ENCODE measurements at places on chromosomes 5 and 9.
A peak's percentile ranks its signal among the peaks of the same experiment; 100 is the strongest.

DNA sequence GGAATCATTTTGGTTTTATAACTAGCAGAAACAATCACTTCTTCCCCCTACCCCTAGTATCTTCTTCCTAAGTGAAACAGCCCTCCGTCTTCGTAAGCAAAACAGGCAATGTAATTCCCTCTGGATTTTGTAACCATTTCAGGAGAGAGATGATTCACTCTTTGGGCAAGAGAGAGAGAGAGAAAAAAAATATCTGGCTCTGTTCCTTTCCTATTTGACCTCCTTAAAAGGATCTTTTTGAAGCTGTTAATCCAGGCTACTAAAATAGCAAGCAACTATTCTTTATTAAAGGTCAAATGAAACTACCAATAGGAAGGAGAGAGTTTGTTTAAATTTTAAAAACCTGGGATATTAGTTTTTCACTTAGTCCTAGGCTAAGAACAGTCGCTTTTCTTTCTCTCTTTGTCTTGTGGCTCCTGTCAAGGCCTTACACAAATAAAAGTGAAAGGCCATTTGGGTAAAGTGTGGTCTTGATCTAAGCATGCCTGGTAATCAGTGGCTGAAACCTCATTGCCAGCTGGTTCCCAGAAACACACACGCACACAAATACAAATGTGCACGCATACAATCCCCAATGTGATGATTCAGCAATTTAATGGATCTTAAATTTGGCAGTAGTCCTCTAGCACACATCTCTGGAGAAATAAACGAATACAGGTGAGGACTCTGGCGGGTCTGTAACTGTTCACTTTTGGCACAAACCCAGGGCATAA is 70.2 kb downstream of the PRUNE2 start:
- no peak for DNase-seq

DNA sequence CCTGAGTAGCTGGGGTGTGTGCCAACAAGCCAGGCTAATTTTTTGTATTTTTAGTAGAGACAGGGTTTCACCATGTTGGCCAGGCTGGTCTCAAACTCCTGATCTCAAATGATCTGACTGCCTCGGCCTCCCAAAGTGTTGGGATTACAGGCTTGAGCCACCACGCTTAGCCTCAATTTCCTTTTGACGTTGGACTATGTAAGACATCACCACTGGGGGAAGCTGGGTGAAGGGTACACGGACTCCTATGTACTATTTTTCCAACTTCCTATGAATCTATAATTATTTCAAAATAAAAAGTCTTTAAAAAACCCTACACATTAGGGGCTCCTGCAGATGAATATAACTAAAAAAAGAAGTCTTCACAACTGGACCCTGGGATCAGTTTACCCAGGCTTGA is 44.0 kb downstream of the NKX2-5 start:
- DNase-seq = no peak

DNA sequence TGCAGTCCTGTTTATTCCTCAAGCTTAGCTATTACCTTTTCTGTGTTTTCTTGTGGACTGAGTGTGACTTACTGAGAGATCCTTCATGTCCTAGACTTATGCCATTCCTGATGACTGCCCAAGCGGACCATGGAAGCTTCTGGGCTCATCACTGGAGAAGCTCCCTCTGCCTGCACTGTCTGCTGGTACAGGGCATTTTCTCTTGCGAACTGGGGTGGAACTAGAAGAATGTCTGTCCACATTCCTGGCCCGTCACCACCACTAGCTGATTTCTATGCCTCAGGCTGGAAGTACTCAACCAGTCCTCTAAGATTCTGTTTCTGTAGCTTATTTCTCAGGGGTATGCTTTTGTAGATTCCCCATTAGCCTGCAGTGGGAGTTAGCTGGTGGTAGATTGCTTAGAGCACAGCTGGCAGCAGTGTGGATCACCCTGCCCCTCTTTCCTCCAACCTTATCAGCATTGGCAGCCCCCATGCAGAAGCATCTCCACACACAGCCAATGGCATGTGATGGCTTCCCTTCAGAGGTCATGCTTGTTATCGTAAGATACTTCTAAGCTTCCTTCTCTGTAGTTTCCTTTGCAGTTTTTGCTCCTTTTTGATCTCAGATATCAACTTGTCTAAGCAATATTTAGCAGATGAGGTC is 12.4 kb downstream of the SLC36A1 start:
- DNase-seq = no peak

DNA sequence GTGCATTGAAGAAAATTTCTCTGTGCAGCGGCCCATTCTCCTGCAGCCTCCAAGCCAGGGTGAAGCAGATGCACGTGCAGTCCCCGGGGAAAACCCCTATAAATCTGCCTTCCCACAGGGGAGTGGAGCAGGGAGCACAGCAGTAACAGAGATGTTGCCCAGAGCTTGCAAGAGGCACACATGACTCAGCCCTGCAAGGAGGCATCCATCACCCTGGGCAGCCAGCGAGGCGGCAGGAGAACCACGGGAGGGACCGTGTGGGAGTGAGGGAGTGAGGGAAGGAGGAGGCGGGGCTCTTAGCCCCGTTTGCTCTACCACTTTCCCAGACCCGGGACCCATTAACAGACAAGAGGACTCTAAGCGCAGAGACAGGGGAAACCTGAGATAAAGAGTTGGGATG is 96.2 kb upstream of the ARAP3 start:
- DNase-seq = no peak

DNA sequence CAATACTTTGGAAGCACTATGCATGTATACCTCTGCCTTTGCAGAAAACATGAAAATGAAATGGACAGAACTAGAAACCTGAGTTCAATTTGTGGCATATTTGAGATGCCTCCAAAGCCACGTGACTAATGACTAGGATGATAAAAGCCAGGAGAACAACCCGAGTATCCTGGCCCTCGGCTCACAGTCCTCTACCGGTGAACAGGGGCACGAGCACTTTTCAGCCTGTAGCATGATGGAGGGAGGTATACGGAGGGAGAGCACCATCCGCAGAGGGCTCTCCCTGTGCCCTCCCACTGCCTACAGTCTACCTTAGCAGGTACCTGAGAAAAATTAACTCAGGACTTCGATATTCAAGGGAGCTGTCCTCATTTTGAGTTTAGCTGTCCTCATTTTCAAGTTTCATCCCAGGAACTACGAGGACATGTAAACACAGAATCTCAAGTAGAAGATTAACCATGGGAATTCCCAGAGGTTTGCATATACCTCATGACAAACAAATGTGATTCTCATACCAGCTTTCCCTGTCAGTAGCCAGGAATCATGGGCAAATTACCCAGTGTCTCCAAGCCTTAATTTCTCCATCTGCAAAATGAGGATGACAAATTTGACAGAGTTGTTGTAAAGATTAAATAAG is 249.3 kb downstream of the DNAH5 start:
- DNase-seq = no peak

GRCh38 chr5:42595597-42595996 is 161.0 kb upstream of the CCDC152 start:
- DNase-seq = no peak

DNA sequence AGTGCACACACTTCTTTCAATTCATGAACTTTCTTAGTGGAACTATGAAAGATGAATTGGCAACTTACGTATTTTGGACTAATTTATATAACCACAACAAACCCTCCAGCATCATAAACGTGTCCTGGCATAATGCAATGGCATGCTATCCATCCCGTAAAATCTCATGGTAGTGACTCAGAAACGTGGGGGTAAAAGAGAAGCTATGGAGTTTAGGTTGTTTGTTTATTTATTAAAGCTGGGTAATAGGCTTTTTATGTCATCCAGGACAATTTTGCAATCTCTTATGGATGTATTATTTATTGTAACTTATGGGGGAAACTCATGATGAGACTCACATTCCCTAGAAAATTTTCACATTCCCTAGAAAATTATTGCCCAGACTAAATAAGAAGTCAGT is 106.3 kb downstream of the GDA start:
- no peak for DNase-seq

DNA sequence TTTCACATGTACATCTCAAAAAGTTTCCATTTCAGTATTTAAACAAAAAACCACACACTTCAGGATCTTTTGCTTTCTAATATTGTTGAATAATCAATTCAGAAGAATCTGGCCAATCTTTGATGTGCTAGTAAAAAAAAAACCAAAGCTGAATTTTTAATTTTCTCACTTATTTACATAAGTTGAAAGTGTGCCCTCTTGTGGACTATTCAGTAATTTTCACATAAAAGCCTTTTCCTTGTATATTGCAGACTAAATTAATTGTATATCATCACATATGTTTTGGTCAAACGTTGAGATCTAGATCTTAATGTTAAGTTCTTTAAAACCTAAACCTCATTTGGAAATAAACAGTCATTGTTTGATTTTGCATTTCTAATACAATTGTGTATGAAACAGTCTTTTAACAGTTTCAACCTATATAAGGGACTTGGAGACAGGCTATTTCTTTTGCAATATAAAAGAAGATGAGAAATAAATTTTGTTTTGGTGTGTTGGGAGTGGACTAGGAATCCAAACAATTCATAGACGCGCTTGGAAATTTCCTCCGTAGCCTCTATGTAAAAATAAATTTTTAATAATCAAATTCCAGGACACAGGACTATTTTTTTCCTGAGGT is 68.1 kb downstream of the NIPBL start:
- no peak for DNase-seq

DNA sequence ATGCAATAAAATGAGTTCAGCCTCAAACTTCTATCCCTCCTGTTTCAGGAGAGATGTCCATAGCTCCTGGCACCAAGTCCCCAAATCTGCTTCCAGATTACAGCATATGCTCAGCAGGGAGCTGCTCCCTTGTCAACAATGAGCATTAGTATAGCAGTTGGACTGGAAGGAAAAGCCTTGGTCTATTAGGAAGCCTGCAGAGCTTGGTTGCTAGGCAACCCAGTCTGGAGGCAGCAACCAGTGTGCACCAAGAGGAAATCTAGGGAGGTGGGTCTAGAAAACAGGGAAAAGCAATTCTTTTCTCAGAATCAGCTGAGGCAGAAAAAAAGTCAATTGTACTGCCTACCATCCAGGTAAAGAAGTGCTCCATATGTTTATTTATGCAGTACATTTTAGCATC is 229.5 kb upstream of the NMUR2 start:
- no peak for DNase-seq

- no peak for DNase-seq
Observed at GRCh38 chr9:72023596-72023995, 36.8 kb downstream of the C9orf57 start.

GRCh38 chr9:21591221-21592062 is 109.3 kb upstream of the IFNE start:
- DNase-seq = peak; percentile 28

DNA sequence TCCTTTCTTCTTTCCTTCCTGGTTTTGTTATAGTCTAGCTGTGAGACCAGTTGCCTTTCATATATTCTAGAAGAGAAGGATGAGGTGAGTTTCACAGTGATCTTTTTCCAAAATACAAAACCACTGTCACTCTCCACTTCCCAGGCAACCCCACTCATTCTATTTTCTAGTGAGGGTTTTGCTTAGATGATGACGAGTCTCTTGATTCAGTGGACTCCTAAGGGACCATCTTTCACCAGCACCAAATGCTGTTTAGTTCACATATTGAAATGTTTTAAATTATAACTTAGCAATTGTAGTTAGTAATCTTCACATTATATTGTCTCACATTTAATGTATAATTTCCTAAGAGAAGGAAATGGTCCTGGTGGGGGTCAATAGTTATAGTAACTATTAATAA is 25.2 kb downstream of the PIK3R1 start:
- no peak for DNase-seq

DNA sequence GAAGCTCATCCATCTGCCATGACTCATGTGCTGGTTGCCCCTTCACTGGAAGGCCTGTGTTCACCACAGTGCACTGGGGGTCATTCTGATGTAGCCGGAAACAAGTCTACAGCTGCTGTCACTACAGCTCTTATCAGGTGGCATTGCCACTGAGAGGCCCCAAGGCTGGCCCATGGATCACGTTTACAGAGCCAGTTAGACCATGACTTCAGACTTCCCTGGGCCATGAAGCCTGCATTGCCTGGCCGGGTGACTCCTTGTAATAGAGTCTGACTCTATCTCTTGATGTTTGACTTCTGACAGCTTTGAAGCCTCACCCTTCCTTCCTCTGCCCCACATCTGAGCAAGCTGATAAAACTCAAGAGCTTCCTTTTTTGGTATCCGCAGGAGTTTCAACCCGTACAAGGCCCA is 473.5 kb upstream of the DAP start:
- no peak for DNase-seq

DNA sequence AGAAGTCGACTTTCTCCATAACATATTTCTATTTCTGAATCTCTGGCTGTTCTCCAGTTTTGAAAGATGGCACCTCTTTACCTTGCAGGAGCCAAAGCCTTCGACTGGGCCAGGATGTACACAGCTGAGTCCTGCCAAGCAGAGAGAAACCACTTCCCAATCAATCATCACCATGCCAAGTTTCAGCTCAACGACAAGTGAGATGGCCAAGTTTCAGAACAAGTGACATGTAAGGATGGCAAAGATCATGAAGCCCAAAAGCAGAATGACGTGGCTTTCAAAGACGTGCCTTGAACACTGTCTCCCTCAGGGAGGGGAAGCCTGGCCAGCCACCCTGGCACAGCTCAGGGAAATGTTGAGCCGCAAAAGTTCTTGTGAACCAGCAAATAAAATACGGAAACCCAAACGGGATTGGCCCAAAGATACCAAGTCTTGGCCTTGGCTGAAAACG is 17.7 kb downstream of the STK10 start:
- no peak for DNase-seq

GRCh38 chr5:85462957-85463356 is 1078.3 kb upstream of the EDIL3 start:
- DNase-seq = no peak

GRCh38 chr5:108303611-108304010 is 78.3 kb downstream of the FBXL17 start:
- DNase-seq = no peak

GRCh38 chr5:163564321-163564938 is 59.0 kb downstream of the MAT2B start:
- peak; percentile 8 for DNase-seq

GRCh38 chr5:95843733-95844223 is 21.3 kb upstream of the GLRX start:
- DNase-seq = no peak

DNA sequence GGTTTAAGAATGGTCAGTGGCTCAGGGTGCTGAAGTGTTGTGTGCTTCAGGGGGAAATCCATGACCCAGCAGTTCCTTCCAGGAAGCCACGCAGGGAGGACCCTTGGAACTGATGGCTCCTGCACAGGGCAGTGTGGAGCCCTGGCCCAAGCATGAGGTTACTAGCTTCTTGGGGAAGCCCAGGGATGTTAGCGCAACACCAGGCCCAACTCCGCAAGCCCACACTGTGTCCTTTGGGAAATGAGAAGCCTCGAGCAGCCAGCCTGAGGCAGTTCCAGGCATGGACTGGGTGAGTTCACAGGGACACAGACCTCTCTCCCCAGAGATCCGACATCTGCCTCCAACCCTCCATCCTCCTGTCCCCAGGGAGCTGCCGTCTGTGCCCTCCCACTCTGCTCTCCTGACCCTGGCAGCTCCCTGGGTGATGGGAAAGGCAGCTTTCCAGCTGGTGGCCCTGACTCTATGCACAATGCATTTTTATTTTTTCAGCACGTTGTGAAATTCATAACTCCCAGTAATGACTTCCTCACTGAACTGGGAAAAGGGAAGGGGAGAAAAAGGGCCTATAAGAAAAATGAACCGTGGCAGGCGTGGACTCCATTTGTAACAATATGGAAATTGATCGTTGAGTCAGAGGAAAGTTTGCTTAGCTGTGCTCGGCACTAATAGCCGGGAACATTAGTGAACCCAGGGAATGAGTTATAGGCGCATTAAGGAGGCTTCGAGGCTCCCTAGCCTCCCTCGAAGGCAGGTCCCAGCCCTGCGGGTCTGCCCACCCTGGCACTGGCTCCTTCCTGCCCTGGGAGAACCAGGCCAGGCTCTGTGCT is 34.1 kb downstream of the LMX1B start:
- DNase-seq = no peak

- no peak for DNase-seq
Observed at GRCh38 chr5:179008667-179009066, 13.5 kb upstream of the GRM6 start.
